Spinal cord (tissue), 10 donors: ENCODE measurements at places on chromosomes 7 and 10. TPM values are rescaled to one million over a fixed set of nuclear protein-coding genes. Genes with fewer than 3 reads are reported as not detected.

Gene CPA2
- 0.39 TPM for total RNA-seq

DNA sequence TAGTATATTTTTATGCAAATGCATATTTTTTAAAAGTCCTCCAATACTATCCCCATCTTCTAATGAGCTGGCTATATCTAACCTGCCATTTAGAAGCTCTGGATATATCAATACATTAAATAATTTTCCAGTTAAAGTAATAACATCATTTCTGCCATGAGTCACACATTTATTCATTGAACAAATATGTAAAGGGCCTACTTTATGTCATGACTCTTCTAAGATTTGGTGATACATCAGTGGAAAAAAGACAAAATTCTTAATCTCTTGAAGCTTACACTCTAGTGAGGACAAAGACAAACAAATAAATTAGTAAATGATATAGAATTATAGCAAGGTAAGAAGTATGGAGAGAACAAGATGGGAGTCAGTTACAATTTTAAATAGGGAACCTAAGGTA, 716.8 kb upstream of the LRRTM3 start:
- DNase-seq: no peak

Gene OPN4
- not detected for total RNA-seq

DNA sequence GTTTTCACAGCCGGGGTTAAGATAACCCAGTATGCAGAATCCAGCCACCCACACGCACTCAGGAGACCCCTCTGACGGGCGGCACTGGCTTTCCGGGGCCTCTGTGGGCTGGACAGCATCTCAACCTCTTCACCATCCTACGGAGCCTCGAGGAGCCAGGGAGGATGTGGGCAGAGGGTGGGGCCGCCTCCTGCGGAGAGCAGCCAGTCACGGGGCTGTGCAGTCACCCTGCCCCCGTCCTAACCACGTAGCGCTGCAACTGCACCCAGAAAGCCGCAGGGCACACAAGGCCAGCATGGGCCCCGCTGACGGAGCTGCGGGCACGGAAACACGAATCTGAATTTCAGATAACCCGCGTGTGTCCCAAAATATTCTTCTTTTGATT, 270.3 kb downstream of the ELFN1 start:
- DNase-seq: no peak

Gene PPP1R17
- 1.2 TPM for total RNA-seq

DNA sequence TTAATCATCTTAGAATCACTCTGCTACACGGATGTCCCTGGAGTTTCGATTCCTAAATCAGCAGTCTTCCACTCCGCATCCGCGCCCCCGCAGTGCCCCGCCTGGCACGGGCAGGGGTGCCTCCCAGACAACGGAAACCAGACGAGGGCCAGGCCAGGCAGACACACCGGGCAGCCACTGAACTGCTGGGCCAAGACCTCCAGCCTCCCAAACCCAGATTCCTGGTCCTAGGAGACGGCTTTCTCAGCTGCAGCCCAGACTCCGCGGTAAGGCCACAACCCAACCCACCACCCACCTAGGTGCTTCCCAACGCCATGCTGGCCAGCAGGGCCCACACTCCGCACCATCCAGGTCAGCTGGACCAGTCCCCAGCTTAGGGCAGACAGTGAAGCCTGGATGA, 33.2 kb downstream of the MAD1L1 start:
- no peak for DNase-seq

Gene OR2A12
- not detected for total RNA-seq

- DNase-seq: no peak
These were observed 106.2 kb downstream of the PLXDC2 start for GRCh38 chr10:19922236-19922963.

DNA sequence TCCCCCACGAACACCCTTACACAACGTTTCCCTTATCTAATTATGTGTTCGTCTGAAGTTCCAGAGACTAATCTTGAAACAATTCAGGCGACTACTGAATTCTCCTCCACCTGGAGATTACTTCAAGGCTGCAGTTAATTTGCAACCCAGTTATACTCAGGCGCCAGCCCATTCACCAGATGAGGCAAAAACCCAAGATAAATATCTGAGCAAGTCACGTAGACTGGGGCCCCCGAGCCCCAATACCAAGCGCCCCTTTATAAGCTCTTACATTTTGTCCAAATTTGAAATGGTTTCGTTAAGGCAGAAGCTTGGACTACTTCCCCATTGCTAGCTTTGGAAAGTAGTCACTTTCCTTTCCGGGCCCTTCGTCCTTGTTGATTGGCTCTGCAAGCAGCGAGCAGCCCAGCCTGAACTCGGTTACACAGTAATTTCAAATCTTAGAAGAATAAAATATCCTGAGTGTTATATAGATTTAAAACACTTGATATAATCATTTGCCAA, 1.2 kb downstream of the TPK1 start:
- no peak for DNase-seq

DNA sequence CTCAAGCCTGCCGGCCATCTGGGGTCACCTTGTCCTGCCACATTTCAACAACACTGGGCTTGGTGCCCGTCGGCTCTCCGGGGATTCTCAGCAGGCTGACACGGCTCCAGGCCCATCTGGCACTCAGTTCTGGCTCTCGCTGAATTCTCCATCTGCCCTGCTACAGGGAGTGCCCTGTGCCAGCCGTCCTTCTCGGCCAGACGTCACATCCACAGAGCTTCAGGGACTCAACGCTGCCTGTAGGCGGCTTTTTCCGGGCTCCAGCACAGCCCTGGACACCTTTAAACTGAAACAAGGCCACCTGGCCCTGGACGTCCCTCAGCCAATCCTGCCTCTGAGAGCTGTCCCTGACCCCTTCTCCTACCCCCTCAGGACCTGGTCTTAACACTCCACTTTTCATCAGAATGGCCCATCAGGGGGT, 43.0 kb downstream of the TMEM130 start:
- peak; percentile 65 for DNase-seq

Gene GRM8
- total RNA-seq: 26.1 TPM

- no peak for DNase-seq
These were observed 109.0 kb upstream of the KLF6 start for GRCh38 chr10:3893901-3894563.
